ENCODE measurements at places on chromosomes 1 and 21.
A peak's percentile ranks its signal among the peaks of the same experiment; 100 is the strongest.

GRCh38 chr1:101203820-101204540 lies 32.8 kb upstream of the S1PR1 start:
- peak; percentile 62 for DNase-seq

DNA sequence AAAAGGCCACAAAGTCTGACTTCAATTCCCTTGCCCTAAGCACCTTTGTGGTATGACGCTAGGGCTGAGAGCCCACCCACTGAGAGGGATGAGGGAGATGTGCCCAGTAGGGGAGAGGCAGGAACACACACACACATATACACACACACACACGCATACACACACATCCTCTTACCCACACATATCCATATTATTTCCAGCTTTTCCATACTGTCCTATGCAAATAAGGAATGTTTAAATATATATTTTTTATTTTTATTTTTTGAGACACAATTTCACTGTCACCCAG lies 3.0 kb downstream of the RAB25 start:
- DNase-seq = no peak

DNA sequence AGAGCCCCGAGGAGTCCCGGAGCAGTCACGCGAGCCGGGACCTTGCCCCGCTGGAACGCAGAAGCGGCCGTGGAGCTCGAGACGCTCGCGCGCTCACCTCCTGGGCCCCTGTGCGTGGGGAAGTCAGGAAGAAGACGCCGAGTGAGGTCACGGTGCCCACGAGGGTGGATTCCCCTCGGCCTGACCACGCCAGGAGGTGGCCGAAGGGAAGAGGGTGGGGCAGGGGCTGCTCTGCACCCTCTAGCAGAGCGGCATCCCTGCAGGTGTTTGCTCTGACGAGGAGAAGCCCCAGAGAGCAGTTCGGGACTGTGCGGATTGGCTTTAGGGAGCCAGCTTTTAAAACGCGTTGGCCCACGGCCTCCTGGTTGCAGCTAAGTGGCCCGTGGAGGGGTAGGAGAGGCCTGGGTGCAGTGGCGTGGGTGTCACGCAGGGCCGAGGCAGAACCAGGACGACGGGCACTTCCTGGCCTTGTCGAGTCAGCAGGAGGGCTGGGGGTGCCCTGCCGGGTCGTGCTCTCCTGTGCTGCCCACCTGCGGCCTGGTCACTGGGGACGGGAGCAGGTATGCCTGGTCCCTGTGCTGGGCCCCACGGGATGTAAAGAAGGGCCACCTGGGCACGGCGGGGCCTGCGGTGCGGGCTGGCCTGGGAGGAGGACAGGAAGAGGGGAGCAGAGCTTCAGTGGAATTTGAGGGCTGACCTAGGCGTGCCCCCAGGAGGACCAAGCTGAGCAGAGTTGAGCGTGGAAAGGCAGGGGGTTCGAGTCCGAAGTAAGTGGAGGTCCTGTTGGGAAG lies 1.0 kb downstream of the PDXK start:
- DNase-seq = no peak

- no peak for DNase-seq
These were observed 224.0 kb downstream of the KAZN start for GRCh38 chr1:14822493-14822892.

GRCh38 chr1:170623171-170623570 lies 40.8 kb upstream of the PRRX1 start:
- DNase-seq = peak; percentile 43

DNA sequence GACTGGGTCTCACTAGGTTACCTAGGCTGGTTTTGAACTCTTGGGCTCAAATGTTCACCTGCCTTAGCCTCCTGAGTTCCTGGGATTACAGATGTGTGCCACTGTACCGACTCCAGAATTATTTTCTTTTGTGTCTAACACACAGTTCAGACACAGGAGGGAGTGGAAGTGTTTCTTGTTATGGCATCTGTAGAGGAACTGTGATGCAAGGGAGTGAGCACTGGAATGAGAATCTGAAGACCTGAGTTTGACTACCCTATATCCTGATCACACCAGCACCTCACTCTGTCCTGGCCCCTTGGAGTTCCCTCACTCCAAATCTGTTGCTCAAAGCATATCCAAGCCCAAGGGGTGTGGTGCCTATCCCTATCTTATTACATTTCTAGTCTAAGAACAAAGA lies 15.2 kb downstream of the OPTC start:
- no peak for DNase-seq

GRCh38 chr1:107169615-107170014 lies 28.8 kb downstream of the NTNG1 start:
- no peak for DNase-seq

GRCh38 chr1:53572815-53573173 lies 113.6 kb downstream of the DMRTB1 start:
- DNase-seq = no peak

DNA sequence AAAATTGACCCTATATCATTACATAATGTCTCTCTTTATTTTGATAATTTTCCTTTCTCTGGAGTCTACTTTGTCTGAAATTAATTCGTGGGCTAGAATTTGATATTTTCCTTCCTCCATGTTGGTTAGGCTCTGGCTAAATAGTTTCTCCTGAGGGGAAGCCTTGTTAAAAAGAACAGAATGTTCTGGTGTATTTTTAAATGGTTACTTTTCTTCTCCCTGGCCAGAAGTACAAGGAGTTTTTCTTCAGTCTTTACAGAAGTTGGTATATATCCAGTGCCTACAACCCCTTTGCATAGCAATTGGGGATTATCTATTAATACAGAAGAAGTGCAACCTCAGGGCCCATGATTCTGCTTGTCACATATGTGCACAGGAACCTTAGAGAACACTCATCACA lies 185.6 kb upstream of the RAB4A start:
- no peak for DNase-seq

DNA sequence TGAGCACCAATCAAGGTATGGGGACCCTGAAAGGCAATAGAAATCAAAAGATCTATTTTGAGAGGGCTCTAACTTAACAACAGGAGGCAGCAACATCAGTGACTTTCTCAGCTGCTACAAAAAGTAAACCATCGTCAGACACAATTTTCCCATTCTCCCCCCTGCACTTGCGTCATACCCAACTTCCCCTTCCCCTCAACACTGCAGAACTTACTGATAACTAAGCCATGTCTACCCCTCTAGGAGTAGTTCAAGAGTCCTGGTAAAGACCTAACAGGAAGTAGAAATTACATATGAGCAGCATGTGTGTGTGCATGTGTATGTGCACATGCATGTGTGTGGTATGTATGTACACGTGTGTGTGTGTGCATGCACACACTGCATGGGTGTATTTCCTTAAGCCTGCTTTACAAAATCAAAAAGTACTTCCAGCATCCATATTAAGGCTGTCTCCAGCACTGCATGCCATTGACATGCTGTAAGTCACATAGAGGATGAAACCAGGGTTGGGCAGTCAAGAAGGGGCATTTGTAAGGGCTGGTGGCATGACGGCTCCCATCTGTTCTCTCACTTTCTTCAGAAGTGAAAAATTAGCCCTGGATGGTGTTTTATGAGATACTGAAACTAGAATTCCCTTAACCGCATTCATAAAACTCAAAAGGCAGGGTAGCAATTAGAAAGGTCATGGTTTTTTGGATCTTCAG lies 460.1 kb upstream of the RUNX1 start:
- no peak for DNase-seq

GRCh38 chr1:231465051-231465450 lies 43.0 kb upstream of the EGLN1 start:
- no peak for DNase-seq

Measured in fibroblast of skin of left biceps (primary cell).